Breast epithelium (tissue), 4 donors: ENCODE measurements at places on chromosomes 3 and 15. TPM values are rescaled to one million over a fixed set of nuclear protein-coding genes. Genes with fewer than 3 reads are reported as not detected.

The KNL1 gene
- 1.8 TPM for total RNA-seq

The ANKRD34C gene
- not detected for total RNA-seq

DNA sequence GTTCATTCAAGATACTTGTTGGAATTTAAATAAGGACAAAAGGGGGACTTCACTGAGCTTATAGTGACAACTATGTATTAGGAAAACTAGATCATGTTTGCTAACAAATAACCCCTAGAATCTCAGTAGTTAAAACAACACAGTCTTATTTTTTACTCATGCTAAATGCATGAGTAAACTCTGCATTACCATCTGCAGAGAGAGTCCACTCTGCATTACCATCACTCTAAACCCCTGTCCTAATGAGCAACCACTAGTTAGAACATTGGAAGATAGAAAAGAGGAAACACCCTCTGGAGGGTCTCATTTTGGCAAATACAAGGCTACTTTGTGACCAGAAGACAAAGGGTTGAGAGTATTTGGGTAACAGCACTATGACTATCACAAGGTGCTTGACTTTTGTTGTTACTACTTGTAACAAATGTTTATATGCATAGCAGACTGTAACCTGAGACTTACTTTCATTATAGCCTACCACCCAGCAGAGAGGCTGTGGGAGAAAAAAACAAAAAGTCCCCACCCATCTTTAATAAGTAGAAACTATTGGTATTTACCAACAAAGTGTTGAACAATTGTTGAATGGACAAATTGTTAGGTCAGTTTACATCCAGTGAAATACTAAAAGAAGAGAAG, 99.1 kb downstream of the OXSM start:
- DNase-seq: no peak

- DNase-seq: no peak
These were observed 551.6 kb downstream of the ZIC1 start for GRCh38 chr3:147960786-147961185.

DNA sequence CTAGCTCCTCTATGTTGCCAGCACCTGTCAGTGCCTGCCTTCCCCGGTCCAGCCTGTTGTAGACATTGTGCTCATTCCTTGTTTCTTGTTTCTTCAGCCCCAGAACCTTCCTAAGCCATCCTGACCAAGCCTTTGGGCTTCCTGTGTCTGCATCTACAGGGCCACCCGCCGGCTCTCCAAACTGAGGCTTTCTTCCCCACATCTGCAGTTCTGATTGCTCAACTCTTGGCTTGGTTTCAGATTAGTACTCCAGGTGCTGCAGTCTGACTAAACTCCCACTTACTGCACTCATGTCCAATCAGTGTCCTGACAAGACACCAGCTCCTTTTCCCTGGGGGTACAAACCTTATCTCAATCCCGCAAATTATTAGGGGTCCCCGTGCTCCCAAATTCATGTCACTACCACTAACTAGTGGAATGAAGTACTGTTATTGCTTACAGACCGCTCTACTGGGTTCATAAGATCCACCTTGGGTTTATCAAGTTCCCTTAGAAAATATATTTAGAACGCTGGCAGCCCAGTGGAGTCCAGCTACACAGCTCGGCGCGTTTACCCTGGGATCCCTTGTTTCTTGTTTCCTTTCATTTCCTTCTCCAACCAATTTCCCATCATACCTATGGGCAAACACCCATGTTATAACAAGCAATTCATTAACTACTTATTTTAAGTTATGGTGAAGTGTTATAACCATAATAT, 114.2 kb upstream of the TJP1 start:
- no peak for DNase-seq

GRCh38 chr3:134352031-134352671, 22.1 kb downstream of the AMOTL2 start:
- DNase-seq: no peak

- DNase-seq: no peak
These were observed 108.8 kb downstream of the XXYLT1 start for GRCh38 chr3:195162033-195162669.

DNA sequence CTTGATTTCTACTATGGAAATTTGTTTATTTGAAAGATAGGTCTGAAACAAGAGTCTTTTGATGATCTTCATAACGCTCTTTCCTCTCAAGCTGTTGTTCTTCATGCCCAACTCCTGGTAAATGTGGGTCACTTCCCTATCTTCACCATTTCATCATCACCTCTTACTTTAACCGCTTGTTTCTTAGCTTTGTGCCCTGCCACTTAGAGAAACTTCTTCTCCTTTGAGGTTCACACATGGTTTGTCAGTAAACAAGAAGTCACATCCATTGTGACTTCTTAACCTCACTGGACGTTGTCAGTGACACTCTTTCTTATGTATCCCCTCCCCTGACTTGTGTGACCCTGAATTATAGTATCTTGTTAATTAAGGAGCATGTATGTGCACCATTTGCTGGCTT, 16.9 kb upstream of the P2RY13 start:
- no peak for DNase-seq

DNA sequence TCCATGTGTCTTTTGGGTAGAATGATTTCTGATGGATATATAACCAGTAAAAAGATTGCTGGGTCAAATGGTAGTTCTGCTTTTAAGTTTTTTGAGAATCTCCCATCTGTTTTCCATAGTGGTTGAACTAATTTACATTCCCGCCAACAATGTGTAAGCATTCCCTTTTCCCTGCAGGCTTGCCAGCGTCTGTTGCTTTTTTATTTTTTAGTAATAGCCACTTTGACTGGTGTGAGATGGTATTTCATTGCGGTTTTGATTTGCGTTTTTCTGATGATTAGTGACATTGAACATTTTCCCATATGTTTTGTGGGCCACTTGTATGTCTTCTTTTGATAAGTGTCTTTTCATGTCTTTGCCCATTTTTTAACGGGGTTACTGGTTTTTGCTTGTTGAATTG, 36.3 kb upstream of the MB21D2 start:
- no peak for DNase-seq

- DNase-seq: no peak
These were observed 30.1 kb downstream of the GREM1 start for GRCh38 chr15:32747921-32748342.
